ENCODE measurements at places on chromosomes 4 and X.

DNA sequence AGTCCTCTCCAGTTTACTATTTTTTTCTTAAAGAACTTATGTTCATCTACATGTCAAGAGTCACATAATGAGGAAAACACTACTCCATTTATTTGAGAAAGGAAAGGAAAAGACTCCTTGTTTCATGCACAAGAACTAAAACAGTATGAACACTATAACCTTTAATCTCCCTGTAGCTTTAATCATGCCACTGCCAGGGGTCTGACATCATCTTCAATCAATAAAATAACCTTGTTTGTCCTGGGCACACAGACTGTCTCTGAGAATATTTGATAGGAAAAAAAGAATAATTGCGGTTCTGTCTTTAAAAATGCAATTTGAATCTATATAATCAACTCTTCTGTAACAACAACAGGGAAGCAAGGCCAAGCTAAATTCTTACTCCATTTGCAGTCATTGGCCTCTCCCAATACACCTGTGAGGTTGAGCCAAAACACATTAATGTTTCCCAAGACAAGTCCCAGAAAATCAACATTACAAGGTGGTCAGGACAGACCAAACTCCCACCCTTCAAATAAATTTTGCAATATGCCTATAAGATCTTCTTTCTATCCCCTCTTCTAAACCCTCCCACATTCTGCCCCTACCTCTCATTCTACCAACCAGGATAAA lies 13.2 kb downstream of the AMOT start:
- DNase-seq, result no peak
- H3K36me3 ChIP-seq, result no peaks in the 10 kb centered on the region
- H3K27me3 ChIP-seq, result no peaks in the 10 kb centered on the region
- H3K27ac ChIP-seq, result no peak overlapping the region
- H3K4me1 ChIP-seq, result no peaks in the 10 kb centered on the region
- no peak overlapping the region for H3K4me3 ChIP-seq

GRCh38 chrX:42565739-42566138 lies 212.2 kb downstream of the PPP1R2C start:
- no peaks in the 10 kb centered on the region for H3K4me1 ChIP-seq
- H3K4me3 ChIP-seq, result no peak overlapping the region
- no peaks in the 10 kb centered on the region for H3K27me3 ChIP-seq
- H3K36me3 ChIP-seq, result no peaks in the 10 kb centered on the region
- no peak overlapping the region for H3K27ac ChIP-seq

DNA sequence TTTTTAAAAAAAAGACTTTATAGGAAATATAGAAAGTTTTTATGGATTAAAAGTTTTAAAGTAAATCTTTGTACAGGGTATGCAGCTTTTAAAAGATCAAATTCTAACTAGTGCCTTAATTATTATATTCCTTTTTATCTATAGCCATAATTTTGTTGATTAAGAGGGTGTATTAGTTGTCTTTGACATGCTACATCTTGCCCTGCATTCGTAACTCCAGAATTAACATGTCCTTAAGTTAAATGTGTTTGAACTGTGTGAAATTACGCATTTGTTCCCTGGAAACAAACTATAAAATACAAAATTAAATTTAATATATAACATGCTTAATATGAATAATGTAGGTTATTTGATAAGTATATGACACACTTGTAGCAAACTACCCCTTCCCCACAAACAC lies 66.3 kb downstream of the PTPN13 start:
- H3K27ac ChIP-seq, result no peak overlapping the region
- H3K4me3 ChIP-seq, result no peak overlapping the region
- no peaks in the 10 kb centered on the region for H3K4me1 ChIP-seq
- no peaks in the 10 kb centered on the region for H3K36me3 ChIP-seq

DNA sequence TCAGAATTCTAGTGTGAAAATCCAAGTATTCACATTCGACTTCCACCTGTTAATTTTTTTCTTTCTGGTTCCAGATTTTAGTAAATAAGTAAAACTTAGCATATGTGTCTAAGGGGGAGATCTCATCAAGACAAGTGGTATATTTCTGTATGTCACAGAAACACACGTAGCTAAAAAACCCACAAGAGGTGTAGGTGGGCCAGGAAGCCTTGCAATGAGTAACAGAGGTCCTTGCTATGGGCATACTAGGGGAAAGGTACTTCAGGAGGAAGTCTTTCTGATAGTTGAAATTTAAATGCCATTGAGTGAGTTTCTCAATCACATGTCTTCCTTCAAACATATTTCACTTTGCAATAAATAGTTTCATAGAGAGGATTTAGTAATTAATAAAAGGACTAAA lies 315.8 kb downstream of the MID1IP1 start:
- DNase-seq, result no peak
- H3K4me1 ChIP-seq, result no peaks in the 10 kb centered on the region
- no peak overlapping the region for H3K27ac ChIP-seq
- H3K27me3 ChIP-seq, result no peaks in the 10 kb centered on the region
- no peaks in the 10 kb centered on the region for H3K36me3 ChIP-seq

GRCh38 chrX:150482537-150483206 lies 85.7 kb upstream of the MTM1 start:
- no peak for DNase-seq
- no peaks in the 10 kb centered on the region for H3K36me3 ChIP-seq
- no peak overlapping the region for H3K4me3 ChIP-seq

- no peak overlapping the region for H3K27ac ChIP-seq
- no peaks in the 10 kb centered on the region for H3K36me3 ChIP-seq
- no peaks in the 10 kb centered on the region for H3K4me1 ChIP-seq
- H3K27me3 ChIP-seq, result no peaks in the 10 kb centered on the region
Measured at GRCh38 chrX:63361494-63361893, 10.4 kb upstream of the SPIN4 start.

- H3K27ac ChIP-seq, result no peak within 1 kb of the TSS
- DNase-seq, result no peak
- H3K4me1 ChIP-seq, result no peaks in the 10 kb centered on the region
- H3K27me3 ChIP-seq, result no peaks in the 10 kb centered on the region
Measured at GRCh38 chr4:81030061-81030980, at the start of gene BMP3. TSS of gene BMP3 (plus strand) at chr4:81030708. CDS start at chr4:81031285, 577 bp downstream.

- H3K27ac ChIP-seq, result no peak overlapping the region
- no peaks in the 10 kb centered on the region for H3K4me1 ChIP-seq
- no peaks in the 10 kb centered on the region for H3K36me3 ChIP-seq
Measured at GRCh38 chr4:74267998-74268606, 40.2 kb upstream of the EPGN start.

GRCh38 chr4:146072376-146072775 lies 103.1 kb upstream of the LSM6 start:
- no peak for DNase-seq
- no peak overlapping the region for H3K27ac ChIP-seq
- H3K4me1 ChIP-seq, result no peaks in the 10 kb centered on the region
- H3K36me3 ChIP-seq, result no peaks in the 10 kb centered on the region
- no peak overlapping the region for H3K4me3 ChIP-seq

DNA sequence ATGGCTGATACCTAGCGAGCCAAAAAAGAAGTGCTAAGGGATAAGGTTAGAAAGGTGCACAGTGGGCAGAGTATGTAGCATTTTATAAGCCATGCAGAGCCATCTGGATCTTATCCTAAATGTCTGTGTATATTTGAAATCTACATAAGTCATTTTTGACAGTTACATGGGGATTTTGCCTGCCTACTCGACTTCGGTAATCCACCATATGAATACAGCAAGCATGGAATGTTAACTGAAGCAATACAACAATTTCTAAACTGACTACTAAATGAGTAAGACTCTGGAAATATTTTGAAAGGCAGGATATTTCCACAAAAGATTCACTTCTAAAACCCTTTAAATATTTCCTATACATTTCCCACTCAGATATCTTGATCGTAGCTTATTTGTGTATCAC lies 122.5 kb downstream of the KCNIP4 start:
- no peak overlapping the region for H3K27ac ChIP-seq
- no peaks in the 10 kb centered on the region for H3K4me1 ChIP-seq
- H3K4me3 ChIP-seq, result no peak overlapping the region
- no peaks in the 10 kb centered on the region for H3K36me3 ChIP-seq

DNA sequence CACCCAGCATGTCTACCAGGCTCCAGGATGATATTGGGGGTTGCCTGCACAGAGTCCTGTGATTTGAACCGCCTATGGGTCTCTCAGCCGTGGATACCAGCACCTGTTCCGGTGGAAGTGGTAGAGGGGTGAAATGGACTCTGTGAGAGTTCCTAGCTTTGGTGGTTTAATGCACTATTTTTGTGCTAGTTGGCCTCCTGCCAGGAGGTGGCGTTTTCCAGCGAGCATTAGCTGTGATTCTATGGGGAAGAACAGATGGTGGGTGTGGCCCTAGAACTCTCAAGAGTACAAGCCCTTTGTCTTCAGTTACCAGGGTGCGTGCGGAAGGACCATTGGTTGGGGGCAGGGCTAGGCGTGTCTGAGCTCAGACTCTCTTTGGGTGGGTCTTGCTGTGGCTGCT lies 316.9 kb upstream of the AMOT start:
- H3K27ac ChIP-seq, result no peak overlapping the region
- no peak overlapping the region for H3K4me3 ChIP-seq
- no peaks in the 10 kb centered on the region for H3K4me1 ChIP-seq
- no peak for DNase-seq

GRCh38 chr4:181219783-181220416 lies 1023.3 kb upstream of the TENM3 start:
- H3K27ac ChIP-seq, result no peak overlapping the region
- no peak for DNase-seq
- no peaks in the 10 kb centered on the region for H3K27me3 ChIP-seq
- no peaks in the 10 kb centered on the region for H3K4me1 ChIP-seq
- no peak overlapping the region for H3K4me3 ChIP-seq
